ENCODE measurements at places on chromosomes 4 and X.

DNA sequence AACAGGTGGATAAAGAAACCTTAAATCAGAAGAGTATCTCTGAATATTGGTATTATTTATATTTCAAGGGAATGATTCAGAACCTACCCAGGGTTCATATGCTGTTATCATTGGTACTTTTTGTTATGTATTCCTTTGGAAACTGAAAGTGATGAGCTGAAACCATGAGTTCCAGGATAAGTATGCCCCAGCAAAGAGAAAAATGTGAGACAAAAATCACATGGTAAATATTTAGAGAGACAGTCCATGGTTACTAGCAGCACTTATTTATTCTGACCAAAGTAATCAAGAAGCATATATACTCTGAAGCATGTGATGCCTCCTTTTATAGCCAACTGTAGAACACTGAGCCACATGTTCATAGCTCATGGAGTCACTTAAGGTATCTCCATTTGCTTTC, 277.7 kb downstream of the ARAP2 start:
- DNase-seq, result no peak

DNA sequence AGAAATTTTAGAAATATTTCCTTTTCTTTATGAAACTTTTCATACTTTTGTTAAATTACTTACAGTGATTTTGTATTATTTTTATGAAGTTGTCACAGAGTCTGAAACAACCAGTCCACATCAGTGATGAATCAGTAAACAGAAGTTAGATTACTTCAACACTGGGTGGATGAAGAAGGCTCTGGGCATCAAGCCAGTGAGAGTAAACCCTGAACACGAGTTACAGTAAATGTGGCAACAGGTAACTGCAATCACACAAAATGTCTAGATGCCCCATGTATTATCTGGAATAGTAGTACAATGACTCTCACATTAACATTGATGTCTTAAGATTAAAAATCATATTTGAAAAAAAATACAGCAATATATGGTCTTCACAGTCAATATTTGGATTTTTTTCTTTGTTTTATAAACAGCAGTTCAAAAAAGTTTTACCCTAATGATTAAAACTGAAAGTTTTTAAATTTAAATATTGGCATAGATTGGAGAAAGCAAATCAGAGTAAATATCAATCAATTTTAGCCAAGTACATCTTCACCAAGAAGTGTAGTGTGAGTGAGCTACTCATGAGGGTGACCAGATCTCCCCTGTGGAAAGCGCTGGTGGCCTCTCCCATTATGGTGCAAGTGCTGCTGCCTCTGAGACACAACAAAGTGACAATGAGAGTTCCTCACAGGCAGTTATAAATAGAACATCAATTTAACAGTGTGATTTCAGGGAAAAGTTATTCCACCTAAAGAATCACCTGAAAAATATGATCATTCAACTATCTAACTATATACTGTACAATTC, 63.2 kb upstream of the UGT2B7 start:
- DNase-seq, result no peak

- DNase-seq, result no peak
Measured at GRCh38 chr4:86840858-86841257, 8.3 kb downstream of the SLC10A6 start.

- no peak for DNase-seq
Measured at GRCh38 chr4:156633847-156634246, 337.8 kb downstream of the PDGFC start.

GRCh38 chr4:95847908-95848460, 8.1 kb downstream of the PDHA2 start:
- DNase-seq, result no peak

GRCh38 chr4:94626942-94627341, 130.8 kb upstream of the BMPR1B start:
- no peak for DNase-seq

- no peak for DNase-seq
Measured at GRCh38 chr4:6188687-6189305, 11.6 kb downstream of the JAKMIP1 start.

GRCh38 chr4:25756503-25756902, 100.9 kb downstream of the SLC34A2 start:
- DNase-seq, result no peak

GRCh38 chrX:39896951-39897740, 200.6 kb downstream of the BCOR start:
- DNase-seq, result peak; percentile 72

DNA sequence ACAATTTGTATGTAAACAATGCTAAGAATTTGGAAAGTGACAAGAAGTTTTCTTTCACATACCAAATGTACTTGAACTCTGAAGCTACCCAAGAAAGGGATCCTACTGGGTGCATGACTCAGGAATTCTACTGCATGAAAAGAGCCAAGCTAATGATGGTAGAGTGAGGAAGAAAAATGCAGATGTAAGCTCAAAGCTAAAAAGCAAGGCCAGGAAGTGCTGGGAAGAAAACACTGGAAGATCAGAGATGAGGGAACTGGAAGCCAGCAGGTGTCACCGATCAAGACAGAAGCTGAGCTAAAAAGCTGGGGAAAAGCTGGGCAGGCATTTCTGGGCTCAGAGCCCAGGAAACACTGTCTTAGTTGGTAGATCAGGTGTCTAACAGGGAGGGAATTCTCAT, 449.1 kb downstream of the NKX6-1 start:
- no peak for DNase-seq

GRCh38 chrX:117429501-117429900, 687.1 kb downstream of the KLHL13 start:
- DNase-seq, result no peak

DNA sequence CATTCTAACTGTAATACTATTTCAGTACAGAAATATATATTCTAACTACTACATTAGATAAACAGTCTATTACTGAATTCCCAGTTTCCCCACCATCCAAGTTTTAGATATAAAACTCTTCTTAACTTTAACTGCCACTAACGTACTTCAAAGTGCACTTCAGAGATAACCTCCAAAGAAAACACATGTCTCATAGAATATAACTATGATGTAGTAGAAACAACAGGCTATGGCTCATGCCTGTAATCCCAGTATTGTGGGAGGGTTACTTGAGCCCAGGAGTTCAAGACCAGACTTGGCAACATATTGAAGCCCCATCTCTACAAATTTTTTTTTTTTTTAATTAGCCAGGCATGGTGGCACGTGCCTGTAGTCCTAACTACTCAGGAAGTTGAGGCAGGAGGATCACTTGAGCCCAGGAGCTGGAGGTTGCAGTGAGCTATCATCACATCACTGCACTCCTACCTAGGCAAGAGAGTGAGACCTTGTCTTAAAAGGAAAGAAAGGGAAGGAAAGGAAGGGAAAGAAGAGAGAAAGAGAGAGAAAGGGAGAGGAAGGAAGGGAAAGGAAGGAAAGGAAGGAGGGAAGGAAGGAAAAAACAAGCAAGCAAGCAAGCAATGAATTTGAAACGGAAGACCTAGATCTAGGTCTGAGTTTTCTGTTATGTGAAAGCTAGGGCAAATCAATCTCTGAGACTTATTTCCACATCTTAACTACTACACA, 4.8 kb downstream of the HAUS3 start:
- no peak for DNase-seq

GRCh38 chrX:16491461-16491860, 158.5 kb upstream of the S100G start:
- no peak for DNase-seq

All from KBM-7 (cell line).